ENCODE measurements at places on chromosomes 3 and 15.

GRCh38 chr3:65044401-65044800 lies 356.6 kb upstream of the ADAMTS9 start:
- no peak for DNase-seq

DNA sequence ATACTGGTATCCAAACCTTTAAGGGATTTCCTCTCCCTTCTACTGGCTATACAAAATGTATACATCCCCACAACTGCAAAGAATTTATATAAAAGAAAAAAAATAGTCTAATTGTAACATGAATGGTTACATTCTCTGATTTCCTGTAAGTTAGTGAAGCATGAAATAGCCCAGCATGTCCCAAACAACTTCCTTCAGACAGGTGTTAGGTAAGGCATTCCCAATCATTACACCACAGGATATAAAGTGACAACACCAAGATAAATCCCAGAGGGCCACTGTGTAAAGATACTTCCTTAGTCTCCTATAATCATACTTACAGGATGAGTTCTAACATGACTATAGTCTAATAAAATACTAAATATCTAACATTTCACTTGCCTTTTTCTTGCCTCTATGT lies 7.6 kb downstream of the CMTM6 start:
- DNase-seq, result no peak

GRCh38 chr3:172309741-172310427 lies 138.4 kb downstream of the GHSR start:
- DNase-seq, result no peak

GRCh38 chr15:22839046-22839695 lies 705 bp downstream of the NIPA2 start:
- DNase-seq, result no peak

DNA sequence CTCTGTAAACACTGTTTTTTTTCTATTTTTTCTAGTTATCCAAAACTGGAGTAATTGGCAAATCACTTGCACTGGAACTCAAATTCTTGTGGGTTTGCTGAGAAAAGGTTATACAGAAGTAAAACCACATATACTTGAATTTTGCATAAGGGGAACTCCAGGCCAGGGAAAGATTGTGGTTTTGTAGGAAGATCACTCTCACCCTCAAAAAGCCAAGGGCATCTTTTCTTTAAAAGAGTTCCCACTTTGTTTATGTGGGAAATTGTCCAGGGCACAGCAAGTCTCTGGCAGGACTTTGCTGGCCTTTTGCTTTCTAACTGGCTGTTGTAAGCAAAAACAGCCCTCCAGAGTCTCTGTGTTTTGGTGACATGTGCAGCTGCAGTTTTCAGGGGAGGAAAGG lies 340.3 kb upstream of the RBMS3 start:
- DNase-seq, result no peak

- no peak for DNase-seq
These were observed 48.3 kb upstream of the ATP2B2 start for GRCh38 chr3:10553591-10554235.

Data from activated CD8-positive, alpha-beta memory T cell treated with anti-CD3 and anti-CD28 coated beads for 48 hours (primary cell).